ENCODE measurements at places on chromosomes 2 and 18.

- no peak for DNase-seq
These were observed 399.7 kb upstream of the ID2 start for GRCh38 chr2:8281950-8282857.

GRCh38 chr2:16649353-16650286 lies 16.0 kb downstream of the CYRIA start:
- DNase-seq = no peak

- DNase-seq = no peak
These were observed 154.4 kb upstream of the SMAD2 start for GRCh38 chr18:48084858-48085257.

- no peak for DNase-seq
These were observed 14.0 kb upstream of the BIRC6 start for GRCh38 chr2:32342801-32343200.

DNA sequence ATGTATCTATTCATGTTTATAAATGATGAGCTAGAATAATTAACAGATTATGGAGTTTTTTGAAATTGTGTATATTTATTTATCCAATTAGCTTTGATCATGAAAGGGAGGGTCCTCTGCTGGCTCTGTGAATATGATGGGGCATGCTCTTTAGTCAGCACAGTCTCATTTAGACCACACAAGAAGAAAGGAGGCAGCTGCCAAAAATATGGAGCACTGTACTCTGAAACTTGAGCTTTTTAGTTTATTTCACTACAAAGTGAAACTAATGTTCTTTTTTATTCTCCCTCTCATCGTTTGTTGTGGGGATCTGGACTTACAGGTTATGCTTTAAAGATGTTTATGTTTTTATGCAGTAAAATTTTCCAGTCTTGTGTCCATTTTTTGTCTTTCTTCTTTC lies 266.9 kb upstream of the GULP1 start:
- DNase-seq = no peak

DNA sequence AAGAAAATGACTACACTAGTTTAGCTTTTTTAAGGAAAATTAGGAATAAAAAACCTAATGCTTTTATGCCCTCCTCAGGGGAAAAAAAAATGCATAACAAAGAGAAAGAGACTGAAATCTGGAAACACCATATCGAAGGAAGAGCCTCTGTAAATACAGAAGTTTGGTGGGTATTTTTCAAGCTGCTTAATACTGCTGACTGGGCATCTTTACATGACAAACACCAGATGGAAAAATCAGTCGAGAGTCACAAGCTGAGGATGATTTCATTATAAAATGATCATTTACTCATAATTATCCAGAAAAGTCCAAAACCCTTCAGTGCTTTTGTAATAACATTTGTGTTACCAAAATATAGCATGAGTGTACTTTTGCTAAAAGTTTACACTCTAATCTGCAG lies 1600.7 kb upstream of the ACVR2A start:
- no peak for DNase-seq

Data from stimulated activated CD4-positive, alpha-beta T cell treated with anti-CD3 and anti-CD28 coated beads, TNF-alpha, amount 100 ng/mL, for 1 hour (primary cell).